Activated CD4-positive, alpha-beta T cell treated with anti-CD3 and anti-CD28 coated beads, Interleukin-2, amount 50 U/mL, for 4 hours (primary cell): ENCODE measurements at places on chromosomes 12 and 14.

GRCh38 chr12:60043236-60043635, 447.4 kb downstream of the SLC16A7 start:
- DNase-seq: no peak

GRCh38 chr12:76569685-76570604, 10.4 kb upstream of the OSBPL8 start:
- no peak for DNase-seq

GRCh38 chr12:91982946-91983345, 162.7 kb downstream of the BTG1 start:
- no peak for DNase-seq

GRCh38 chr12:1047898-1048660, 57.1 kb downstream of the ERC1 start:
- DNase-seq: no peak

DNA sequence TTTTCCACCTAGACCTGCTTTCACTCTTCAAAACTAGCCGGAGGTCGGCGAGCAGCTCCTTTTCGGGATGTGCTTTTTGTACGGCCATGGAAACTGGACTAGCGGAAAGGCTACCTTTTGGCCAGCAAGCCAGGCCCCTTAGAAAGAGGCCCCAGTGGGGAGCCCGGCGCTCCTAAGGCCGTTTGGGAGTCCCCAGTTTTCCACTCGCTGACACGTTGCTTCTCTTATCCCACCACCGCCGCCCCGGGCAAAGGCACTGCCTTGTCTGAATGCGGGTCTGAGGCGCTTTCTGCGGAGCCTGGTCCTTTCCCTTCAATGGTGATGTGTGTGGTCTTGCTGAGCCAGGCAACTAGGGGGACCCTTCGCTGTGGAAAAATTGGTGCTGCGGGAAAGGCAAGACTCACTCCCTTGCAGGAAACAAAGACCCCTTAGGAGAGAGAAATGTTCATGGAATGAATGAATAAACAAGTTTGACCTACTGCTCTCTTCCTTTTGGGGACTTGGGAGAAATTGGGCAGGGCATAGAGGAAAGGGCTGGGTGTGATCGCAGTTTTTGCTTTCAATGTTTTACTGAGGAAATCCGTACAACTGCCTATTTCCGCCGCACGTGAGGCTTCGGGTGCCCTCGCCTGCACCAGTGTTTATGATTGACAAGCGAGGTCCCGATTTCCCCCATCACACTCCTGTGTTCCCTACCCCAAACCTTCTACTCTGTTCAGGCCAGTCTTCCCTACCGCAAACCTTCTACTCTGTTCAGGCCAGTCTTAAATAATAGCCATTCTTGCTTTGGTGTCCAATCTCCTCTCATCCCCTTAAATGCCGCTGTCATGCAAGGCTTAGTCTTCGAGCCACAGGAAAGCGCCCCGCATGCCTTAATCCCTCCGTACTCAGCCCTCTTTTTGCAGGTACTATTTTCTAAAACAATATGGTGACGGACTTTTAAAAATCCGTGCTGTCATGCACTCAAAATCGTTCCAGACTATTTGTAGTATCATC, 1.0 kb upstream of the SLC38A2 start:
- peak; percentile 15 for DNase-seq

DNA sequence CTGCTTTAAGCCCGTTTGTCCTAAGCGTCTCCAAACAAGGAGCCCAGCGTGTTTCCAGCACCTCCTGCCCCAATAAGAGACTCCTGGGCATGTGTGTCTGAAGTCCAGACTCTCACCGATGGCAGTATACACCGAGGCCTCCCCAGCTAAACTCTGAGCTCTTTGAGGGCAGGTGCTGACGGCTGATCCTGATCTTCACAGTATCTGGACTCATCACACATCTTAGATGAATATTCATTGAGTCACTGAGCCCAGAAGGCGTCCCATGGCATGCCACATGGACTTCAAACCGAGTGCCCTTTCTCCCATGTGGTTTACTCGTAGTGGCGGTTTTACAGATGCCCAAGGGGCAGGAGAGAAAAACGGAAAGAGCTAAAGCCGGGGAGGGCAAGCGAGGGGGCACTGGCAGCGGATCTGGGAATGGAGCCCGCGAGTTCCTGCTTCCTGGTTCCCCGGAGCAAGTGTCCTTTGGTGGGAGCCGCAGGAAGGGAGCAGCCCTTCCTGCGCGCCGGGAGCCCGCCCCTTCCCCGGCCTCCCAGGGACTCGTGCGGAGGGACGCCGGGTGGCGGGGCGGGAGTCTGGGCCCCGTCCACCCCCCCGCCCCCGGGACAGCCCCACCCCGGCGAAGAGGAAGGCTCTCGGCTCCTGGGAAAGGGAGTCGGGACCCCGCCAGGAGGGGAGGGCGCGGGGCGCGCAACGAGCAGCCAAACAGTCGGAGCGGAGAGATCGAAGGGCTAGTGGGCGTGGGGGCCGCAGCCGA, 585 bp upstream of the TEAD4 start:
- DNase-seq: no peak

DNA sequence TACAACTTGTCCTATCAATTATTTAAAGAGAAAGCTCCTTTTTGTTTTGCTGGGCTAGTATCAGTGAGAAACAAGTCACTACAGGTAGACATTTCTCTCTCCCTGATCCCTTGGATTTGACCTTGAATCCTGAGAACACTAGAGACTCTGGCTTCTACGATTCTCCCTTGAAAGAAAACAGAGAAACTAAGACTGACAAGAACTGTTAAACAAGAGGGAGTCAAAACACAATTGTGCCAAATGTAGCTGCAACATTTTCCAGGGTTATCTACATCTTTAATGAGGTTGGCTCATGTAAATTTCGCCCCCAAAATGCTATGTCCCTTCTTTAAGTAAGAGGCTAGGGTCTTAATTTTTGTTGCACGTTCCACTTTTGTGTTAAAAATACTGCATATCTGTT, 62.4 kb downstream of the SLC38A1 start:
- no peak for DNase-seq

GRCh38 chr14:75430526-75430925, 2.7 kb downstream of the JDP2 start:
- DNase-seq: no peak

GRCh38 chr12:54228471-54228870, 39.7 kb upstream of the SMUG1 start:
- no peak for DNase-seq

- DNase-seq: no peak
These were observed 98.1 kb downstream of the WIF1 start for GRCh38 chr12:65022960-65023359.

GRCh38 chr14:44968714-44969113, 6.7 kb downstream of the TOGARAM1 start:
- no peak for DNase-seq

- no peak for DNase-seq
These were observed 92.0 kb upstream of the AMN1 start for GRCh38 chr12:31820832-31821231.

- no peak for DNase-seq
These were observed 783.6 kb upstream of the TBX3 start for GRCh38 chr12:115467531-115467930.

DNA sequence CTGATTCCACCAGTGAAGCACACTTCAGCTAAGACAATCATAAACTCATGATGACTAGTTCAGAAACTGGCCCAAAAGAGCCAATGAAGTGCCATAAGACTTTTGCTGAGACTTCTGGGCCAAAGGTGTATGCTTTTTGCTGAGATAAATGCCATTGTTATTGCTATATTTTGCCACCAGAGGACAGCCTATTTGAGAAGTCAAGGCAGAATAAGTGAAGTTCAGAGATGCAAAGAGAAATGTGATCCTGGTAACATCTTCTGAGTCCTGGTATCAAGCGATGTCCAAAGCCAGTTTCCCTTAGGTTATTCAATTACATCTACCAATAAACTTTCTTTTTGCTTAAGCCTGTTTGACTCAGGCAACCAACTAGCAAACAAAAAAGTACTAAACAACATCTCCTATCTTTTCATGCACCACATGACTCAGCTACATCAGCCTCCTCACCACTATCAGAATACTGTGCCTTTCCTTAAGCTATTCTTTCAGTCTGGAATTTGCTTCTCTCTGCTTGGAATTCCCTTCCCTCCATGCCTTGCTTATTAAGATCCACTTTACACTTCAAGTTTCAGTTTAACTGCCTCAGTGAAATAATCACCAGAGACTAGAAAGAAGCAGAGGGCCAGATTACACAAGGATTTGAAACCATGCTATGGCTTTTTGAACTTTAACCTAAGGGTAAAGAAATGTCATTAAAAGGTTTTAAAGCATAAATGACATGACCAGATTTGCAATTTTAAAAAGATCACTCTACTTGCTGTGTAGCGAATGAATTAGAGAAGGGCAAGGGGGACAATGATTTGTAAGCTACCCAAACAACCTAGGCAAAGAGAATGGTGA, 14.0 kb downstream of the CRY1 start:
- DNase-seq: no peak

DNA sequence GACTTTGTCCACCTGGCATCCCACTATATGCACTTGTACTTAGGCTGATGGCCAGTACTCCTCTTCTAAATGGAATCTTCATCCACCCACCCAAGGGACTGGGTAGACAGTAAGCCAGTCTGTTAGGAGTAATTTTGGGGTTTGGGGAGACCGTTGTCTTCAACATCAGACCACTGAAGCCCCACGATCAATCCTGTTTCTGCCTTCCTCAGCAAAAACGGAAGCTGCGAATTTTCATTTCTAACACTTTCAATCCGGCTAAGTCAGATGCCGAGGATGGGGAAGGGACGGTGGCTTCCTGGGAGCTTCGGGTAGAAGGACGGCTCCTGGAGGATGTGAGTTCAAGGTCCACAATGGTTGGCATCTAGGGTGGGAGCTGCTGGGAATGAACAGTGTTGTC, 2.0 kb downstream of the SMARCD1 start:
- DNase-seq: no peak

GRCh38 chr14:81565441-81566290, 32.0 kb upstream of the SEL1L start:
- DNase-seq: no peak

DNA sequence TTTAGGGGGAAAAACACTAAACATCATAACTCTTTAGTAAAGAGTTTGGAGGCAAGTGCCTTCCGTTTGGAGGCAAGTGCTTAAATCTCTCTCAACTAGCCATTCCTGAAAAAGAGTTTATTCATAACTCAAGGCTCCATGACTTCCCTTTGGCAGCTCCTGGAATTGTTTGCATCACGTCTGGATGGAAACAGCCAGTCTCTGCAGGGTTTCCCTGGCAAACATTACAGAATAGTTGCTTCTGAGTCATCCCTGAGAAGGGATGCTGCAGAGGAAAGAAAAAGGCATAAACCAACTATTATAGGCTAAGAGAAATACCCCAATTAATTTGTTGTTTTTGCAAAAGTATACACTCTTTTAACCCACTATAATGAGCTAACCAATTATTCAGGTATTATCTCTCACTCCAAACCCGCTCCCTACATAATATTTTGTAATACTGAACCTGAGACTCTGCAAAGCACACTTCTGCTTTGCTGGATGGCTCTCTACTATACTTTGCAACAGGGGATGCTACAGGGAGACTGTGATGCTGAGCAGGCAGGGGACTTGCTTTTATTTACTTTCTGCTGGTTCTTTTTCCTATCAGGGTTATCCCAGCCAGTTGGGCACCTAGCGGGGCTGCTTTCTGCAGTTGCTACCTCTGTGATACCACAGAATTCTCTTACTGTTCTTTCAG, 497.7 kb downstream of the FUT8 start:
- DNase-seq: no peak

- DNase-seq: no peak
These were observed 120.7 kb downstream of the AACS start for GRCh38 chr12:125185740-125186470.

GRCh38 chr14:99199846-99200653, 71.9 kb downstream of the BCL11B start:
- DNase-seq: no peak

DNA sequence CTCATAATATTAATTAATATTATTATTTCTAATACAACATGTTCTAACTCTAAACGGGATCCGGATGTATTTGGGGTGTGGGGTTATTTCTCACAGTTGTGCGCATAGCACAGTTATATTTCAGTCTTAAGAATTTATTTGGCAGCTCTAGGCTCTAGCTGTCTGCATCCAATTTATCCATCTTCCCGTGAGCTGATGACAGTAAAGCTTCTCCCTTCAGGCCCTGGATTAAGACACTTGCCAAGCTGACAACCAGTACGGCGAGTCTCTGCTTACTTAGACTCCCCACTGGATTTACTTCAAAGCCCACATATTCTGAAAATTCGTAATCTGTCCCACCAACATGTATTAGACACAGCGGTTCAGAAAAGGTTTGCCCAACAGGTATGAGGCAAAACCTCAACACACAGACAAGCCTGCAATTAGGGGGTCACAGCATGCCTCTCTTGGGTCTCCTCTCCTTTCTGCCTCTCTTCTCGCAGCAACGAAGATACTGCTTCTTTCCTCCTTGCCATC, 232.9 kb upstream of the TMTC1 start:
- DNase-seq: no peak

DNA sequence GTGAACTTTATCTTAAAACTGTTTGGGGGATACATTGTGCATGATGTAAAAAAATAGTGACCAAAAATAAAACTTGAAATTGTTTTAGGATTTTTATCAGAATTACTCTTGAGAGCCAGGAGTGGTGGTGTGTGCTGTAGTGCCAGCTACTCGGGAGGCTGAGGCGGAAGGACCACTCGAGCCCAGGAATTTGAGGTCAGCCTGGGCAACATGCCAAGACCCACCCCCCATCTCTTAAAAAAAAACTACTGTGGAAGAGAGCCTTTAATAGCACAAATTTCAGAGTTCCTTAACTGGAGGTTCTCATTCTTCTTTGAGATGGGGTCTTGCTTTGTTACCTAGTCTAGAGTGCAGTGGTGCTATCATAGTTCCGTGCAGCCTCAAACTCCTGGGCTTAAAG, 21.5 kb downstream of the CPSF2 start:
- DNase-seq: no peak

GRCh38 chr14:82445810-82446570, 912.3 kb upstream of the SEL1L start:
- DNase-seq: no peak

DNA sequence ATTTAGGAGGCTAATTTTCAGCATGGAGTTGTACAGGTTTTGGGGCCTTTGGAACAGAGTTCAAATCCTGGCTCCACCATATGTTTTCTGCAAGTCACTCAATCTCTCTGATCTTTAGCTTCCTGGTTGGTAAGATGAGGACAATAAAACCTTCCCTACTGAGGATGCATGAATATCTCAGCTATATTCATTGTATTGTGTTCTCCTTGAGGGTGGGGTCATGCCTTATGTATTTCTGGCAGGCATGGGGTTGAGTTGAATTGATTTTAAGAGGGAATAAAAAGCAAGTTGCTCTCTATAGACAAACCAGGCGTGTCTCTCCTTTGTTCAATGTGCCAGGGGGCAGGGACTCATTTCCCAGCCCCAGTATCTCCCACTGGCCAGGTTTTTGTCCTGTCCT, 173.1 kb downstream of the C12orf75 start:
- no peak for DNase-seq

DNA sequence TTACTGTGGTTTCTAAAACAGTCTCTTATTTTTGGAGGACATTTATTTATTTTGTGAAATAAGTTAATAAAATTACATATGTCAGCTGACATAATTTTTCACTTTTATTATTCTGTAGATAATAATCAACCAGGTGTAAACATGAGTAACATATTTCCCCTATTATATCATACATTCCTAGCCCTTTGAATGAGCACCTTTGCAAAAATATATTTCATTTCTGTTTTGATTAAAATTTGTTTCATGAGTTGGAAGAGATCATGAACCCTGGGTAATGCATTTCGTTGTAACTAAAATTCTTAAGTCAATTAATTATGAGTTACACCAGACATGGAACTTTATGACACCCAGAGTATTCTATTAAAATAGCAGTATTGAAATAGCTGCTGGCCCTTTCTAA, 56.3 kb downstream of the SLC16A7 start:
- DNase-seq: no peak
